ENCODE measurements at places on chromosomes 16 and 17. TPM values are rescaled to one million over a fixed set of nuclear protein-coding genes. Genes with fewer than 3 reads are reported as not detected.
A peak's percentile ranks its signal among the peaks of the same experiment; 100 is the strongest.

MPG gene
- 256 TPM for total RNA-seq

GRCh38 chr17:46772475-46773220 lies 45.8 kb downstream of the WNT3 start:
- no peak for DNase-seq

DNA sequence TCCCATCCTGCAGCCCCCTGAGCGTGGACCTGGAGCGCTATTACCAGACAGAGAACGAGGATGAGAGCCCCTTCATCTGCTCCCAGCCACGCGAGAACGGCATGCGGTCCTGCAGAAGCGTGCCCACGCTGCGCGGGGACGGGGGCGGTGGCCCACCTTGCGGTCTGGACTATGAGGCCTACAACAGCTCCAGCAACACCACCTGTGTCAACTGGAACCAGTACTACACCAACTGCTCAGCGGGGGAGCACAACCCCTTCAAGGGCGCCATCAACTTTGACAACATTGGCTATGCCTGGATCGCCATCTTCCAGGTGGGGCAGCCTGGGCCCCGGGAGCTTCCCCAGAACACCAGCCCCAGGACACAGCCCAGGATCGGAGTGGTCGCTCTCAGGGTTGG lies 12.0 kb downstream of the CACNA1G start:
- DNase-seq, result no peak

DNA sequence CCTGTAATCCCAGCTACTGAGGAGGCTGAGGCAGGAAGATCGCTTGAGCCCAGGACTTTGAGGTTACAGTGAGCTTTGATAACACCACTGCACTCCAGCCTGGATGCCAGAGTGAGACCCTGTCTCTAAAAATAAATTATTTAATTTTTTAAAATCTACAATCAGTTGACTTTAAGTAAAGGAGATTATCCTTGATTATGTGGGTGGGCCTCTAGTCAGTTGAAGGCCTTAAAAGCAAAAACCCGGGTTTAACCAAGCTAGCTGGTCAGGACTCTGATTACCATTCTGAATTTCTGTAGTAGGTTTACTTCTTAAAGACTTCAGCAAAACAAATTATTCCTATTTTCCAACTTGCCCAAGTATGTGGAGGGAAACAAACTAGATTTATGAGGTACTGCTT lies 4.4 kb downstream of the RNF157 start:
- no peak for DNase-seq

STH gene
- total RNA-seq, result not detected

- peak; percentile 76 for DNase-seq
These were observed 21.8 kb upstream of the ASGR2 start for GRCh38 chr17:7136266-7136877.

DNA sequence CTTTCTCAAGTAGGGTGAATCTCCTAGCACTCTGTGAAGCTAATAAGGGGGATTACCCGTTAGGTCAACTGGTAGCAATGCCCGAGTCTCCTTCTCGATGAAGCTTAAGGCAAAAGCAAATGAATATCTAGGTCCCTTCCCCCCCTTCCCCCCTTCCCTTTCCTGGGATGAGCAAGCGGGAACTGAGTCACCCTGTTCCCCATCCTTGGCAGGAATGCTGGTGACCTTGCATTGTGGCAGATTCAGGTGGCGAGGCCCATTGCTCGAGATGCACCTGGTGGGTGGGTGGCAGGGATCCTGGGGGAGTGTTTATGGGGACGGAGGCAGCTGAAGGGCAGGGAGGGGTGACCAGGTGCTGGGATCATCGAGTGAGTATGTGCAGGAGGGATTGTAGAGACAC lies 7.1 kb downstream of the NXPH3 start:
- peak; percentile 25 for DNase-seq

- DNase-seq, result peak; percentile 56
These were observed 108.1 kb downstream of the SNX11 start for GRCh38 chr17:48215583-48216139.

- peak; percentile 12 for DNase-seq
These were observed 4.0 kb downstream of the C1QBP start for GRCh38 chr17:5434984-5435383.

DNA sequence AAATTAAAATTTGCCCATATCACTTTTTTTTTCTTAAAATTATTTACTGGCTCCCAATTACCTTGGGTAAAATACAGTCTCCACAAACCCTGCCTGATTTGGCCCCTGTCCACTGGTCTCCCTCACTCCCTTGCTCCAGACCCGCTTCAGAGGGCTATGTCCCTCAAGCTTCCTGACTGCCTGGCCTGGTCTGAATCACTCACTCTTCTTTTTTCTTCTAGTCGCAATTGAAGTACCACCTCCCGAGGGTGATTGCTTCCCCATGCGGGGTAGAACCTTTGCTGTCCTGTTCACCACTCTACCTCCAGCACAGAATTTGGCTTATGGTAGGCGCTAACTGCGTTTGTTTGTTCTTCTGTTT lies 598 bp upstream of the PGAP3 start:
- no peak for DNase-seq

DNA sequence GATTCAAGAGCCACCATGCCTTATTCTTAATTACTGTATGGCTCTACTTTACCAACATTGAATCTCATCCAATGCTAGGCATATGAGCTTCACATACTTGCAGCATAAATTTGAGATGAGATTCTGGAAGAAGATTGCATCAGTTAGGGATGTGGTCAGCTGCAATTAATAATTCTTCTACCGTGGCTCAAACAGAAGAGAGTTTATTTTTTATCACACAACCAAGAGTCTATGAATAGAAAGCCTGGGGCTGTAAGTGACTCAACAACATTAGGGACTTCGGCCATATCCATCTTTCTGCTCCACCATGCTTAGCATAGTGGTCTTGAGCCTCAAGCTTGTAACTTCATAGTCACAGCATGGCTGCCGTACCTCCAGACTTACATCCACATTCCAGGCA lies 179.4 kb upstream of the IRX6 start:
- DNase-seq, result no peak

- DNase-seq, result no peak
These were observed 32.0 kb downstream of the GAS7 start for GRCh38 chr17:10166176-10166935.

DNA sequence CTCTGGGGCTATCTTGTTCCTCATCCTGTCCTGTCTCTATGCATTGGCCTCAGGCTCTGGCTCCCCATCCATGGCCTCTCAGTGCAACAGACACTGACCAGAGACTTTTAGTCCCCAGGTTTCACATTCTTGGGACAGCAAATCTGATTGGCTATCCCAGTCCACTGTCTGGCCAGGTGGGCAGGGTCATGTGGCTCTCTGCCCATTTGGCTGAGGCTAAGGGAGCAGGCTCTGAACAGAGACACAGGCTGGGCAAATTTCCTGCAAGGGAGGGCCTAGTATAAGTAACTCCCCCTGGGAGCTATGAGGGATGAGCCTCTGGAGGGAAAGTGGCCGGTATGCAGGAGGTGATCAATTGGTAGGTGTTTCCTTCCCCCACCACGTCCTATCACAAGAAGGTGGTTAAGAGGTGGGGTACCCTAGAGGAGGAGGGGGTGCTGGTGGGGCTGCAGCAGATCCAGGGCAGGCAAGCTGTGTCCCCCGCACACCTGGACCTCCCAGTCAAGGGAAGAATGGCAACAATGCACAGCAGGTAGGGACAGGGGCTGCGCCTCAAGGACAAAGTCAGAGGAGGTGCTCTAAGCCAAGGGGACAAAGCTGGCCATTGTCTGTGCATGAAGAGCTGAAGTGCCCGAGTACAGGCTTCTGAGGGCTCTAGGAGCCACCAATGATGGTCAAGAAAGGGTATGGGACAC lies 13.2 kb downstream of the XYLT2 start:
- no peak for DNase-seq

DNA sequence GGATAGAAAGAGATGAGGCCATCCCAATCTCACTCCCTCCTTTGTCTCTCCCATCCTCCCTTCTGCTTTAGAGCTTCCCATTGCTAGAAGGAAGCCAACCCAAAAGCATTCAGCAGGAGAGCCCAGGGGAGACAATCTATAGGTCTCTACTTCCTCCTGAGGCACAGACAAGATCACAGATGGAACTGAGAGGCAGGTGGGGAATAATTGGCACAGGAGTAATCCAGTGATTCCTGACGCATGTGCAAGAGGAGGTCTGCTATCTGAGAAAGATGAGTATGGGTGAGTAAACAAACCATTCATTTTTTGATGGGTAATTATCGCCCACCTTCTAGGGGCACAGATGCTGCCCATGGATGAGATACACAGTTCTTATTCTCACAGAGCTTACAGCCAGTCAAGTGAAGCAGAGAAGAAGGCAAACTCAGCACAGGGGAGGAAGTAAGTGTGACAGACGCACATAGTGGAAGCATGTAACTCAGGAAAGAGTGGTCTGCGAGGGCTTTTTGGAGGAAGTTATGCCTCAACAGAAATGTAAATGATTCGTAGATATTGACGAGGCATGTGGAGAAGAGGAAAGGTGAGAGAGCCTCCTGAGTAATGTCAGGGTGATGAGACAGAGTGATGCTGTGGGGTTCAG lies 88.9 kb upstream of the HLF start:
- no peak for DNase-seq

GRCh38 chr17:63974594-63975192 lies 2.0 kb upstream of the SCN4A start:
- peak; percentile 70 for DNase-seq

OR2C1 gene
- 0.17 TPM for total RNA-seq

DNA sequence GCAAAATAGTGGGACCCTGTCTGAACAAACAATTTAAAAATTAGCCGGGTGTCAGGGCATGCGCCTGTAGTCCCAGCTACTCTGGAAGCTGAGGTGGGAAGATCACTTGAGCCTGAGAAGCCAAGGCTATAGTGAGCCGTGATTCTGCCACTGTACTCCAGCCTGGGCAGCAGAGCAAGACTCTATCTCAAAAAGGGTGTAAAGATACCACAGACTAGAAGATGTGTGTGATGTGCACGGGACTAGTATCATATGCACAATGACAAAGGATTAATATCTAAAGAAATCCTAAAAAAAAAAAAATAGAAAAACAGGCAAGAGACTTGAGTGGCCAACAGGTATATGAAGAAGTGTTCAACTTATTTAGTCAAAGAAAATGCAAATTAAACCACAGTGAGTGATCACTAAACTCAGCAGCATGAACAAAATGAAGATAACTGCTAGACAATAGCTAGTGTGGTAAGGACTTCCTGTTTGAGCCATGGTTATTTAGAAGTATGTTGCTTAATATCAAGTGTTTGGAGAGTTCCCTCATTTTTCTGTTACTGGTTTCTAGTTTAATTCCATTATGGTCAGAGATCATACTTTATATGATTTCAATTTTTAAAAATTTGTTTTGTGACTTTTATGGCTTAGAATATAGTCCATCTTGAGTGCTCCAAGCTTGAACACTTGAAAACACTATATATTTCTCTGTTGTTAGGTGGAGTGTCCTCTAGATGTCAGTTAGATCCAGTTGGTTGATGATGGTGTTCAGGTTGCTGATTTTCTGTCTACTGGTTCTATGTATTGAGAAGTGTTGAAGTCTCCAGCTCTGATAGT lies 14.7 kb upstream of the SLX4 start:
- DNase-seq, result no peak

- DNase-seq, result no peak
These were observed 17.1 kb downstream of the SAP30BP start for GRCh38 chr17:75684249-75684648.

DNA sequence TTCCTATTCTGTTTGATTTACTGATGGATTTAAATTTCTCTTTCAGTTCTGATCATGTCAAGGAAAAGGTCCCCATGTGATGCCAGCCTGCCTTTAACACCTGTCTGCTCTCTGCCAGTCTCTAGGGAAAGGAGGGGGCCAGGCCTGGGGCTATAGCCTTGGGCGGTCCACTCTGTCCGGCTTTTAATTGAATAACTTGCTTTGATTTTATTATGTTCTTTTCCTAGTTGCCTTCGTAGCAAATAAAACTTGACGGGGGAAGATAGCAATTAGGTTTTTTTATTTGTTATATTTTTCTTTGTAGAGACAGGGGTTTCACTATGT lies 47.6 kb downstream of the ABAT start:
- DNase-seq, result no peak

GRCh38 chr17:16908273-16908672 lies 63.6 kb downstream of the TNFRSF13B start:
- no peak for DNase-seq

USP43 gene
- total RNA-seq, result under 0.01 TPM

USP10 gene
- total RNA-seq, result 48.6 TPM

DNA sequence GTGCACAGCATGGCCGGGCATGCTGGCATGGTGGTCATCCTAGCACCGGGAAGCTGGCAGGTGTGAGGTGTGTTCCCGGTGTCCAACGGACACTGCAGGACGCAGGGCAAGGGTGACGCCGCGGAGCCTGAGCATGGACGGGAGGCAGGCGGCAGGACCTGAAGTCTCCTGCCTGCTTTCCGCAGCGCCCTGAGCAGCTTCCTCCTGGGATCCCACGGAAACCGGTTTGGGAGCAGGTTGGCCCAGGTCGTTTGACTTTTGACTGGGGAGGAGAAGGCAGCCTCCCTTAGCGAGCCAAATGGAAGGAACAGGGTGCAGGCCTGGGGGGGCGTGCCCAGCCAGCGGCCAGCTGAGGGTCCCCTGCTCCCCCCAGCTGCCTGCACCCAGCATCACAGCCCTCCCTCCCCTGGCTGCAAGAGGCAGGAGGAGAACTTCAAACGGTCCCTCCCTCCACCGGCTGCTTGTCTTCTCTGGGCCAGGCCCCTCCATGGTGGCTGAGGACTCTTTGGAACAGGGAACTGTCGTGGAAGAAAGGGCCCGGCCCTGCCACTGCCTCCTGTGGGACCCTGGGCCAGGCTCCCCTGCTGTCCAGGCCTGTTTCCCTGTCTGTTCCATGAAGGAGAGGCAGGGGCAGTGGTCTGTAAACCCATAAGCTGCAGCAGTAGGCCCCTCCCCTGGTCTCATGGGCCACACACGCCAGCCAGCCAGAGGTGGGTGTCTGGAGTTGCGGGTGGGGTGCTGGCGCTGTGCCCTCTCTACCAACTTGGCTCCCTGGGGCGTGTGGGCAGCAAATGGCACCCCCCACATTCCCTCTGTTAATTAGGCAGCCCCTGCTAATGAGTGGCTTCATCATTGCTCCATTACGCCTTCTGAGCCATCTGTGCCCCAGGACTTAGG lies 7.8 kb upstream of the ADGRG1 start:
- no peak for DNase-seq

GRCh38 chr16:87789437-87790291 lies 23.9 kb upstream of the KLHDC4 start:
- DNase-seq, result peak; percentile 95

ELOB gene
- total RNA-seq, result 227 TPM

CEP20 gene
- 60.9 TPM for total RNA-seq

GCGR gene
- not detected for total RNA-seq

- DNase-seq, result no peak
These were observed 25.2 kb downstream of the TK2 start for GRCh38 chr16:66524601-66525164.

DNA sequence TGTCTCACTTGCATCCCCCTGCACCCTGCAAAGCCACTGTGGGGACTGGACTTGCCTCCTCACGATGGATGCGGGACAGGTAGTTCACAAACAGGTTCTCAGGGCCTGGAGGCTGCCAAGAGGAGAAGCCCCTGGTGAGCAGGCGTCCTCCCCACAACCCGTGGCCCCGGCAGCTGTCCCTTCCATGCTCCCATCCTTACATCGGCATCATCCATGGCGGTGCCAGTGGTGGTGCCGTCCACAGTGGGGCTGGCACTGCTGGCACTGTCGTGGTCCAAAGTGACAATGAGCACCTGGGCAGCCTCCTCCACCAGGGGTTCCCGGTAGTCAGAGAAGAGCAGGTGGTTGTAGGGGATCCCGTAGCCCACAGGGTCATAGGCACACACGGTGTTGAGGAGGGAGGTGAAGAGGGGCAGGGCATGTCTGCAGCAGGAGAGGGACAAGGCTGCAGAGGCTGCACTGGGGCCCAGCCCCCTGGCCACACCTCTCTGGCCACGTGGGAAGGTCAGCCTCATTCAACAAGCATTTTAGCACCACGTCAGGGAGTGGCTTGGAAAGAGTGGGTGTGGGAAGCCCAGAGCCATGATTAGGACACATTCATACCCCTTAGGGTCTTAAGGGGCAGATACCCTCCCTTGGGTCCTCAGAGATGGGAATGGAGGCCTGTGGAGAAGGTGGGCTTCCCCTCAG lies 12.6 kb downstream of the HID1 start:
- no peak for DNase-seq

All from fibroblast of lung (primary cell).